Stimulated activated CD4-positive, alpha-beta T cell treated with anti-CD3 and anti-CD28 coated beads, Interleukin-15, amount 100 ng/mL, for 48 hours (primary cell): ENCODE measurements at places on chromosomes 7 and 10.
A peak's percentile ranks its signal among the peaks of the same experiment; 100 is the strongest.

GRCh38 chr7:119936836-119937235 is 336.1 kb upstream of the KCND2 start:
- no peak for DNase-seq

GRCh38 chr7:100132697-100133151 is 6.0 kb downstream of the MBLAC1 start:
- DNase-seq = peak; percentile 64

- no peak for DNase-seq
These were observed 288.2 kb downstream of the TWIST1 start for GRCh38 chr7:18828994-18829857.

- no peak for DNase-seq
These were observed 12.0 kb upstream of the GLCCI1 start for GRCh38 chr7:7956531-7957128.

DNA sequence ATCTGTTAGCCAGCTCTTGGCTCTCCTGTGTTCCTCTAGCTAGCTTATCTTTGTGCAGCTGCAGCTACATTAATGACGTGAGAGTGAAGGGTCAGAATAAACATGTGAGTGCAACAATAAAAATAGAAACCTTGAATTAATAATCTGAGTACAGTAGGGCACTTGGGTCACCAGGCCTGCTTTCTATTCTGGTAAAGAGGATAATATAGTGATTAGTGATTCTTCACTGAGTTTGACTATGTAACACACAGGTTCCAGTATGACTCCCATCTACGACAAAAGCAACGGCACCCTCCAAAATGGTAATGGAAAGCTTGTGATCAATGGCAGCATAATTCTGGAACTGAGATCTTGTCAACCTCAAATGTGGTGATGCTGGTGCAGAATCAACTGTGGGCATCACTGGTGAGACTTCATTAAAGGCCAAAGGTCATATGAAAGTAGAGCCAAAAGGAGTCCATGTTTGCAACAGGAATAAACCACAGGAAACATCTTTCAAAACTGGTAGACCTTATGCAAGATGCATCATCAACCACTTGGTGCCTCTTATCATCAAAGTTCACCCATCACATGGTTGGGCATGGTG is 77.6 kb downstream of the NRBF2 start:
- DNase-seq = peak; percentile 25

DNA sequence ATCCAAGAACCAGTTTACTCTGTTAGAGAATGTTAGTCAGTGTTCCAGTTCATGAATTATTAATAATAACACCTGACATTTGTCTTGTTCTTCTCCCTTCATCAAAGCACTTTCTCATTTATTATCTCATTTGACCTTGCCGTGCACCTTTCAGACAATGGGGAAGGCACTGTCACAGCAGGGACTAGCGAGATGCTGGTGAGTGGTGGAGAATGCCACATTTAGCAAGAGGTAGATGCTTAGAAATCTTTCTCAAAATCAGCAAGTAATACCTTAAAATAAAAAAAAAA is 34.2 kb upstream of the XRCC2 start:
- no peak for DNase-seq

DNA sequence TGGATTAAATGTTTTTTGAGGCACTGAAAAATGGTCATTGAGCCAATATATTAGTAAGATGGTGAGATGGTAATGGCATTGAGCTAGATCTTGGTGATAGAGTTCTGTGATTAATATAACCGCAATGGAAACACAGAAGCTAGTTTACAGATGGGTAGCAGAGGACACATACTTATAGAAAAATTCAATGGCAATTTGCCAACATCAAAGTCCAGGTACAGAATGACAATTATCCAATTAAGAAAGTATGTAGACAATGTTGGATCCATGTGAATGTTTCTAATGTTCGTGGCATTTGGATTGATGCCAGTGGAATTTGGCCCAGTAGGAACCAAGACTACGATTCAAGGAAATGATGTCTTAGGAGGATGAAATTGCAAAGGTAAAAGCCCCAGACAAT is 187.8 kb downstream of the GNAT3 start:
- DNase-seq = no peak

DNA sequence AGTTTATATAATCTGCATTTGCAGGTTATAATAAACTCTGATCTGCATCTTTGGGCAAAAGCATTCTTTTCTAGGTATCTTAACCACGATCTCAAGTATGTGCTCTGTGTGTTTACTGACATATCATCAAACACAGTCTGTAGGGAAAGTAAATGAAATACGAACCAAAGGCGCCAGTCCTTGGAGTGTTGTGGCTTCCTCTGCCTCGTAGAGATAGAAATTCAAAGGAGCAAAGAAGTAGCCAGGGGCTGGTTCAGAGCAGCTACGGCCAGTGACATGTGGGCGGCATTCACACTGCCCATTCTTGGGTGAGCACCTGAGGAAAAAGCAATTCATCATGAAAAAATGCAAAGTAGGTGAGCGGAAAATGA is 38.7 kb downstream of the LAMB4 start:
- DNase-seq = no peak

GRCh38 chr7:145779140-145779539 is 337.5 kb upstream of the CNTNAP2 start:
- DNase-seq = no peak

DNA sequence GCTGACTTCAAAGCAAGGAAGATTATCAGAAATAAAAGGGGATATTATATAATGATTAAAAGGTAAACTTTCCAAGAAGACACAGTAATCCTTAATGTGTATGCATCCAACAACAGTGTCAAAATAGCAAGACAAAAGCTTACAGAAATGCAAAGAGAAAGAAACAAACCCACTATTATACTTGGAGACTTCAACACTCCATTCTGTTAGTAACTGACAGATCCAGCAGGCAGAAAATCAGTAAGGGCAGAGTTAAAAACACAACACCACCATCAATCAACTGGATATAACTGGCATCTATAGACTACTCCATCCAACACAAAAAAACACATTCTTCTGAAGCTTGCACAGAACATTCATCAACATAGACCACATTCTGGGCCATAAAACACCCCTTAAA is 103.8 kb downstream of the OR13A1 start:
- no peak for DNase-seq

- DNase-seq = no peak
These were observed 156.0 kb downstream of the BAMBI start for GRCh38 chr10:28833313-28833712.

DNA sequence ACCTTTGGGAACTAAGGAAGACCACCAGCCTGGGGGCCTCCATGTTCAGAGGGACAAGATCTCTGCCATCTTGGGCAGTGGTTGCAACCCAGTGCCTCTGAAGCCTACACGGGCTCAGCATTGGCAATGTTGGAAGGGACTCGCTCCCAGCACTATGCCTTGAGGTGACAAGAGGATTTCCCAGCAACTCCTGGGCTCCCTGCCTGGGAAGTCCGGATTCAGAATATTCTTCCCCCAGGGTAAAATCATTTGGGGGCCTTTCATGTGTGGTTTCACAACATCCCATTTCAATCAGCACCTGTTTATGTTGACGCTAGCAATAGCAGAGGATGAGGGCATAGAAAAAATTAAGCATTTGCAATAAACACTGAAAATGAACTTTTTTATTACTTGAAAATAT is 509.8 kb upstream of the MGMT start:
- DNase-seq = no peak

GRCh38 chr7:69399401-69399800 is 198.9 kb upstream of the AUTS2 start:
- DNase-seq = no peak

DNA sequence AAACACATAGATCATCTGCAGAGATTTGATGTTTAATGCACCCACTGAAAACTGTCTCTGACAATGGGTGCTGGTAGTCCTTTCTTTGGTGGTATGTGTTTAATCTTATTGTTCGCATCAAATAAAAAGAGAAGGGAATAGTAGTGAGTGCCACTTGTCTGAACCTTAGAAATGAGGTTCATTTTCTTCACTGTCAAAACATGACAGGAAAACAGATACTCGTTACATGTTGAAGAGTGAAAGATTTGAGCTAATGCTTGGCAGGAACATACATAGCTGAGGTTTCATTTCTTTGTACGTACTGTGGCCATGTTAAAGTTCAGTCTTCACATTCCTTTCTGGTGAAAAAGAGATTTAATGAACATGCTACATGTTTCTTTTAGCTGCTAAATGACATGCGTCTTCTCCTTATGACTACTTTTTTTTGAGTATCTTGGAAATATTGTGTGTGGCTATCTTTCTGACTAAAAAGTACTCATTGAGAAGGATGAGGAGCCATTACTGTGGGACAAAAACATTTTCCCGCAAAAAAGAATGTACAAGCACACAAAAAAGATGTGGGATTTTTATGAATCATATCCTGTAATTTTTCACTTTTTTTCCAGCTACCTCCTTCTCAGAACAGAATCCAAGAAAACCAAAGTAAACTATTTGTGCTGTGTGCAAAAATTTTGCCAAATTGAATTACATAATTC is 108.0 kb downstream of the TWIST1 start:
- no peak for DNase-seq

- DNase-seq = no peak
These were observed 159.8 kb downstream of the WNT2 start for GRCh38 chr7:117163101-117163500.

GRCh38 chr10:14294347-14295059 is 36.2 kb downstream of the FRMD4A start:
- no peak for DNase-seq

DNA sequence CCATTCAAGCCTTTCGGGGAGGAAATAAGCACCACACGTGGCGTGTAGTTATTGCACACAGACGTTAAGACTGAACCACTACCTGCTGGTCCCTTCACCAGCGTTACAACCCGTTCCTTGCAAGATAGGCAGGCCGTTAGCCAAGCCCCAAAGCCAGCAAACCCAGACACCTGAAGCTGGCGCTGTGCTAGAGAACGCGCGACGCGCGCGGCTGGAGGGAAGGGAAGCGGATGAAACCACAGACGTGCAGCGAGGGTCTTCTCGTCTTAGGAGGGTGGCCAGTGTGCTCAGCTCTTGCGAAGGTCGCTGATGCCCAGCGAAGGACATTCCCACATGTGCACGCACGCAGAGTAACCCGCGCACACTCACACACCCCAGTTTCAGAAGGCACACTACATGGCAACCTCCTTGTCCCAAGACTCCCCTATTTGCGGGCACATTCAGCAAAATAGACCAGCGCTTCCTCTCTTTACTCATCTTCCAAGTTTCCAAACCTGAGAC is 980 bp downstream of the TMEM26 start:
- no peak for DNase-seq

DNA sequence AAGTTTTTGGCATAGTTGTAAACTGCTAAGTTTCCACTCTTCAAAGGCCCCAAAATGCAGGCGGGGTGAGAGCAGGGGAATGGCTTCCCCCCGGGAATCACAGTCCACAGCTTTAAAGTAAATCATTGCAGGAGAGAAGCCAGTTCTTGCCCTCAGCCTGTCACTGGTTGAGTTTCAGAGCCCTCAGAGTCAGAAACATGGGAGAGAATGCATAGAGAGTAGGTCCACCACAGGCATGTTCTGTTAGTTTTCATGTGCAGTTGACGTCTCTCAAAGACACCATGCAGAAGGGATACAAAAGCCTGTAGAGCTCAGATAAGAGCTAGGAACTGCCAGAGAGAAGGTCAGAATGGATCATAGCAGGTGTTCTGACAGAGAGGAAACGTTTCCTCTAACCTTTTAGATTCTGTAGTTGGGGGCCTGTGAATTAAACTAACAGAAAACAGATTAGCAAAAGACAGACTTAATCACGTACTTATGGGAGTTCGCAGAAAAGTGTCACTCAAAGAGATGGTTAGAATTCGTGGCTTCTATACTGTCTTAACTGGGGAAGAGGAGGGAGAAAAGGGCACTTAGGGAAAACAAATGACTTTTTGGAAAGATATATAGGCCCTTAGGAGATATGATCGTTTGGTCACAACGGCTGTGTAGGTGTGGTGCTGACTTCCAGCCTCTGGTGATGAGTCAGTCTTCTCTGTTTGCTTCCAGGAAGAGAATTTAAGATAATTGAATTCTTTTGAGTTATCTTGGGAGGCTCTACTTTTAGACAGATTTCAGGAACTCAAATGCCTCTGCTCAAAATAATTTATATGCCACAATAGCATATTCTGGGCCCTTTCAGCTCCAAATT is 48.0 kb upstream of the MSRB2 start:
- DNase-seq = no peak

GRCh38 chr7:20958572-20958971 is 171.9 kb upstream of the SP8 start:
- DNase-seq = no peak

- no peak for DNase-seq
These were observed 24.5 kb upstream of the GTF2IRD1 start for GRCh38 chr7:74429153-74429747.

- no peak for DNase-seq
These were observed 16.1 kb upstream of the GDF10 start for GRCh38 chr10:47283848-47284247.

DNA sequence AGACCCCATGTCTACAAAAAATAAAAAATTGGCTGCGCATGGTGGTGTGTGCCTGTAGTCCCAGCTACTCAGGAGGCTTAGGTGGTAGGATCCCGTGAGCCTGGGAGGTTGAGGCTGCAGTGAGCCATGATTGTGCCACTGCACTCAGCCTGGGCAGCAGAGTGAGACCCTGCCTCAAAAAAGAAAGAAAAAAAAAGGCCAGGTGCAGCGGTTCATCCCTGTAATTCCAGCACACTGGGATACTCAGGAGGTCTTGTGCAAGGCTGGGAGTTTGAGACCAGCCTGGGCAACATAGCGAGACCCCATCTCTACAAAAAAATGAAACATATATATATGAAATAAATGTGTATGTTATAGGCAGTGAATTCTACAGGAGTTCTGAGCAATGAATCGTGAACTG is 44.5 kb upstream of the UBE2H start:
- no peak for DNase-seq

DNA sequence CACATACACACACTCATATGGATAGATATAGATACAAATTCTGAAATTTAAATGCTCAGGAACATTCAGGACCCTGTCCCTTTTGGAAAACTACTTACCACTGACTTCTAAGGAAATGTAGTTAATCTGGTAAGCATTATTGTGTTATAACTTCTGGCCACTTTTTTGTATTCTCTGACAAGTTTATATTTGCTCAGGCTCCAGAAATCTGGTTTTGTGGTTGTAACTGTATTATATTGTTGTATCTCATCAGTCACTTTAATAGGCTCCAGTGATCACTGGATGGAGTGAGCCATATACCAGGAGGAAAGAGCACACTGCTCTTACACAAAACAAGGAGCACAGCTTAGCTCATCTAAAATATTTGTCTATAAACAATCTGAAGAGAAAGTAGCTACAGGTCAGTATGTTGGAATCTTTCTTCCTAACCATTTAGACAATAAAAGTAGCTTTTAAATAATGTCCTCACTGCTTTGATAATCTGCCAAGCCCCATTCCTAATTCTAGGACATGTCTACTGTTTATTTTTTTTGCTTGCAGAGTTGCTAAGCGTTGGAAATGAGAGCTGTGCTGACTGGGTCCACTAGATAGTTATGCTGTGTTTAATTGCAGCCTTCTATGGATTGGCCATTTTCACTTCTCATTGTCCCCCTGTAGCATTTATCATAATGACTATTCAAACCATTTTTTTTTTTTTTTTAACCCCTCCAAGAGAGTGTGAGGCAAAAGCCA is 43.8 kb downstream of the SMNDC1 start:
- no peak for DNase-seq
